Stimulated activated naive CD4-positive, alpha-beta T cell (primary cell): ENCODE measurements at places on chromosomes 5 and 9.

- DNase-seq = peak; percentile 60
Measured at GRCh38 chr5:10452768-10453331, 11.2 kb downstream of the ROPN1L start.

GRCh38 chr5:152104211-152104610 is 179.6 kb upstream of the GLRA1 start:
- DNase-seq = no peak

DNA sequence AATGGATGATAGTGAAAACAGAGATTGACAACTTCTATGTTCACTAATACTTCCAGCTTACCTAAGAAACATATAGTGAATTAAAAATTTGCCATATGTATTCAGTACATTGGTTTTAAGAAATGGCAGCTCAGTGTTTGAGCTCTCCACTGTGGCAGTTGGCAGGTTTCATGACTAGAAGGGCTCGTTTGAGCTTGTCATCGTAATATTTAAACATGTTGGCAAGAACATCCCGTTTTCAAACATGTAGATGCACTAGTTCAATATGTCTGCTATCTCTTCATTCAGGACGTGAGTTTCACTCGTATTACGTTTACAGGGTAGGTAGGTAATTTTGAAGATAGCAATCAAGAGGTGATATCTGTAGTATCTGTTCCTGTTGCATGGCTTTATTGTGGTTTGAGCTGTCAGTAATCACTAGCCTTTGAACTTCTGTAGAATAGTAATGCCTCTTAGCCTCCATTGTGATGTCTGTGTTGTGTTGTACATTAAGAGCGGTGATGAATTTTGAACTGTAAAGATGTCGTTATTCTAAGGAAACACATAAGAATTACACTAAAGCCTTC is 74.8 kb downstream of the NLN start:
- DNase-seq = no peak

GRCh38 chr9:93155716-93156474 is 21.8 kb upstream of the NINJ1 start:
- no peak for DNase-seq

- no peak for DNase-seq
Measured at GRCh38 chr5:96926276-96926675, 9.6 kb upstream of the LNPEP start.

DNA sequence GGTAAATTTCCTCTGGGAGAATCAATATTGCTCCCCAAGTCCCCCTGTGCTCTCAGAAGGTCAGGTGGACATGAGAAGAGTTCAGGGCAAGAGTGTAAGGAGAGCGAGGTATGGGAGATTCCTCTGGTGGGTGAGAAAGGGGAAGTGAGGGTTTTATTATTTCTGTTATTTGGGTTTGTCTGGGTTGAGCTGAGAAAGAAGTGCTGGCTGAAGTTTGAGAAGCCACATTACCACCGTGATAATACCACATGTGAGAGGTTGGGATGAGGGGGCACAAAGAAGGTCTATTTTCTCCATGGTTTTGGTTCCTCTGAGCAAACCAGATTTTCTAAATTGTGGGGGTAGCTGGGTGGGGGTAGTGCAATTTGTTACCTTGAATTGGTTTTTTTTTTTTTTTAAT is 350.4 kb downstream of the OSTF1 start:
- DNase-seq = no peak

DNA sequence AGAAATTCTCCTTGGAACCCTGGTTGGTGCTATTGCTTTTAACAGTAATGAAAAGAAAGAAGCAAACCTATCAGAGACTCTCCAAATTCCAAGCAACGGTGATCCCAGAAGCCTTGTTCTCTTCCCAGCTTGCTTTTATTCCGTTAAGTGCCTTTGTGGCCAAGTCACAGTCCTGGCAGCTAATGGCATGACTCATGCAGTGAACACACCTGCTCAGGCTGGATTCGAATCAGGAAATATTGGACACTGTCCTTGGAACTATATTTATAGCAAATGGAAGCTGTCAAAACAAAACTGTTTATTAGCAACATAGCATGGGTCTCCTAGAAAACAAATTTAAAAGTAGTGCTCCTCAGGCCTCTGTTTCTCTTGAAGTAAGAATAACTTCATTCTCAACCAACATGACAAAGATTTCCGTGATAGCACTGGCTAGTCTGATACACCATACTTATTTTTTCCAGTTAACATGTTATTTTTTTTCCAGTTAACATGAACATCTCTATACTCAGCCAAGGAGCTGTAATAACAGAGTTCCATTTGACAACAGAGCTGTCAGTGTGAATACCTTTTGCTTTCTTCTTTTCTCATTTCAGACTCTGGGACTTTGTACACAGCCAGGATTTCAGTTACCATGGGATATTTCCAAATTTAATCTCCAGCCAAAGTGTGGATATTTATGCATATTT is 502.4 kb downstream of the GADD45G start:
- DNase-seq = no peak

- peak; percentile 48 for DNase-seq
Measured at GRCh38 chr5:168291342-168291963, at the start of gene WWC1. Gene WWC1, plus strand, starts transcription at chr5:168291645. Its CDS starts 508 bp downstream, at chr5:168292153.

- no peak for DNase-seq
Measured at GRCh38 chr5:113039934-113040285, 63.3 kb downstream of the DCP2 start.

DNA sequence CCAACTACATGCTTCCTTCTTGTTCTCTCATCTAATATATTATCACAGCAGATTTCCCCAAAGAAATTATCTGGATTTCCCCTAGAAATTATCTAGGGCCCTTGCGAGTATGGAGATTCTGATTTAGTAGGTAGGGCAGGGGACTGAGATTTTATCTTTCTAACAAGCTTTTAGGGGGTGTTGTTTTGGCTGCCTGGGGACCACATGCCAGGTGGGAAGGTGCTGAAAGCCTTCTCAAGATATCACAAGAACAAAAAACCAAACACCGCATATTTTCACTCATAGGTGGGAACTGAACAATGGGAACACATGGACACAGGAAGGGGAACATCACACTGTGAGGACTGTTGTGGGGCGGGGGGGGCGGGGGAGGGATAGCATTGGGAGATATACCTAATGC is 146.5 kb upstream of the CDH10 start:
- DNase-seq = no peak

GRCh38 chr9:112086627-112087026 is 88.5 kb downstream of the SUSD1 start:
- DNase-seq = no peak

GRCh38 chr5:15645381-15646160 is 145.6 kb downstream of the FBXL7 start:
- no peak for DNase-seq

GRCh38 chr9:21002040-21002439 is 29.4 kb downstream of the HACD4 start:
- no peak for DNase-seq

- DNase-seq = no peak
Measured at GRCh38 chr9:121714075-121714705, 62.8 kb downstream of the DAB2IP start.

GRCh38 chr9:14907360-14907685 is 2.9 kb downstream of the FREM1 start:
- no peak for DNase-seq

GRCh38 chr5:175880213-175880612 is 8.8 kb downstream of the CPLX2 start:
- no peak for DNase-seq

DNA sequence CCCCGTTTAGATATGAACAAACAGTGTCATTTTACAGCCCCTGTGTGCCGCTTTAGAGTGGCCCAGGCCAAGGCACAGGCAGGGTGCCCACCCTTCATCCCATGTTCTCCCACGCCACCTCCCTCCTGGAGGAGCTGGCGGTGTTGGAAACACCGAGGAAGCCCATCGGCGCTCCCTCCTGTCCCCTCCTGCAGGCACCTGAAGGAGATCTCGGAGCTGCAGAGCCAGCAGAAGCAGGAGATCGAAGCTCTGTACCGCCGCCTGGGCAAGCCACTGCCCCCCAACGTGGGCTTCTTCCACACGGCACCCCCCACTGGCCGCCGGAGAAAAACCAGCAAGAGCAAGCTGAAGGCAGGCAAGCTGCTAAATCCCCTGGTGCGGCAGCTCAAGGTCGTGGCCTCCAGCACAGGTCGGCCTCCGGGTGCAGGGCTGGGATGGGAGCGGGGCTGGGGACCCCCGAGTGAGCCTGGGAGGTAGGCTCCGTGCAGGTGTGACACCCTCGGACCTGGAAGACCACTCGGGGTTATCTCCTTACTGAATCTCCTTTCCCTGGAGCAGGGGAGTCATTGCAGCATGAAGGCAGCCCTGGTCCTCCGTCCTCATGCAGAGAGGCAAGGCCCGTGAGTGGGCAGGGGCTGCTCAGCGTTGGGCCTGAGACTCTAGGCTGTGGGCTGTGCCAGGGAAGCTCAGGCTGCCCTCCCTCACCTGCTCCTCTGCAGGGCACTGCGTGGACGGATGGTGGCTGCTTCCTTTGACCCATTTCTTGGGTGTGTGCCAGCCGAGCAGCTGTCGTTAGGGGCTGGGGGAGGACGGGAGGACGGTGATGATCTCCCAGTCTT is 113.9 kb downstream of the WNK2 start:
- no peak for DNase-seq

- DNase-seq = no peak
Measured at GRCh38 chr9:90018688-90019087, 413.9 kb downstream of the GADD45G start.

- no peak for DNase-seq
Measured at GRCh38 chr5:111963555-111963954, 206.6 kb upstream of the NREP start.

DNA sequence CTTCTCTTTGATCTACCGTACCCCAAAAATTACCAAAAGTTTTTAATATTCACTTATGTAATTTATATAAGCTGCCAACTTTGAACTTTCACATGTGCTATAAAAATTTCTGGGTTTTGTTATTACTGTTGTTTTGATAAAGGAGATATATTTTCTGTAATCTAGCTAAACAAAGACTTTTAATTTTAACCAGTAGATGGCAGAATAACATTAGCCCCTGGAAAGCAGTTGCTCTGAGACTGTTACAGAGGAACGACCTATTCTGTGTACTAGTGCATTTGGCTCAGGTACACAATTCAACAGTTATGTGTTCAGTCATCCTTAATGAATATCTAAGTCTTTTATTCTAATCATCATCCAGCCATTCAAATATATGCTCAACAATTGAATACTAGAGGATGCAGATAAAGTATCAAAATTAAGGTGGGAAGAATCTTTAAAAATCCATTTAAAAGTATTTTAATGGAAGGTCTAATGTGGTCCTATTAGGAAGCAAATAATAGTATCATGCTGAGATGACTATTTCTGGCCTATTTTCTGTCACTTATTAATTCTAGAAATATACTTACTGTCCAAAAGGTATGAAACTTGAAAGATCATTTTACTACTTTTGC is 8.6 kb downstream of the KLHL9 start:
- peak; percentile 41 for DNase-seq

DNA sequence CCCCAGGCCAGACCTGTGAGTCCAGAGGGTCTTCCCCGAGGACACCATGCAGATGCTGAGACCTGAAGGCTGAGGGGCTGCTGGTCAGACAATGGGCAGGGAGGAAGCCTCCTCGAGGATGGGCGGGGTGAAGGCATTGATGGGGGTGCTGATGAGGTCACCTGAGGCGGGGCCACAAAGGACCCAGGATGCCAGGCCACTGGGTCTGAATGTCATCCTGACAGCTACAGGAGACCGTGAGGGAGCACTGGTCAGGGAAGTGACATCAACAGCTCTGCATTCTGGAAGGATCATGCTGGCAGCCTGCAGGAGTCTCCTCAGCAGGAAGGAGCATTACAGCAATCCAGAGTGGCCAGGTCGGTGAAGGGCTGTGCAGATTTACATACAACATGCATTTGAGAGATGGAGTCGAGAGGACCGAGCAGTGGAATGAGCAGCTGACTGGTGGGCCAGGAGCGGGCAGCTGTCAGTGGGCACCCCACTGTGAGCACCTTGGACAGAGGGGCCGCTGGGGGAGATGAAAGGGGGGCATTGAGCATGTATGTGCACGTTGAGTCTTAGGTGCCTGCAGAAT is 77.7 kb upstream of the ADAMTS2 start:
- no peak for DNase-seq

DNA sequence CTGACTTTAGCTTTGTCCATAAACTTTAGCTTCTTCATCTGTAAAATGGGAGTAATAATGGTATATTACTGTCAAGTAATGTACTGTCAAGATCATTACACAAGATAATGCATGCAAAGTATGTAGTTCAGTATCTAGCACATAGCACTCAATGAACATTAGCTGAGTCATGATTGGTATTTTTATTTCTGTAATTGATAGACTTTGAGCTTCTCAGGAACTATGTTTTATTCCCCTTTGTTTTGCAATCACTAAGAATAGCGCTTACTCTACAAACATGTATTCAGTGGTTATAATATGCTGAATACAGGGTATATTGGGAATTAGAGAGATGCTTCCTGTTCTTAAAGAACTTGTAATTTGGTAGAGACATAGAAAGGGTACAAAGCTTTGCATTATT is 142.3 kb upstream of the KLF9 start:
- no peak for DNase-seq

DNA sequence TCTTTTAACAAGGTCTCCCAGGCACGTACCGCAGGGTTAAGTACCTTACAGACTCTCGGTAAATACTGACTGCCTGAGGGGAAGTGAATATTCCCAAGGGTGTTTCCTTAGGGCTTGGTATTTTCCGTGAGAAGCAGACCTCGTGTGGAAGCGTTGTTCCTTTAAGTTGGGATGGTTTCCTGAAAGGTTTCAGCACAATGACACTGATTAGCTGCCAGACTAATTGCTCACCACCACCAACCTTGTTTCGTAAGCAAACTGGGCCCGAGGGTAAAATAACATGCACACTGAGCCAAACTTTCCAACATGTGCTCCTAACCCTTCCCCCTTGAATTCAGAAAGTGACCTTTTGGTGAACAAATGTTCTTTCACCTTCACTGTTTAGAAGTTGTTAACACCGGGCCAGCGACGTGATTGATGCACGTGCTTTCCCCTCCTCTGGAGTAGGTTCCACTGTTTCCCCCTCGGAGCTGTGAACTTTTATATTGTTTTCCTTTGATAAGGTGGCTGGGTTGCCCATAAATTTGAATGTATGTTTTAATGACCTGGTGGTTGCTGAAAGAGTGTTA is 128.1 kb upstream of the RPS23 start:
- no peak for DNase-seq

GRCh38 chr5:175567954-175568353 is 89.6 kb downstream of the SFXN1 start:
- DNase-seq = no peak

GRCh38 chr9:16023446-16023845 is 470.6 kb downstream of the CCDC171 start:
- no peak for DNase-seq
